ENCODE measurements at places on chromosomes 12 and 14.

GRCh38 chr14:36700651-36701050, 39.0 kb downstream of the PAX9 start:
- no peak for DNase-seq

- no peak for DNase-seq
These were observed 357.2 kb upstream of the RPL10L start for GRCh38 chr14:47008732-47009131.

DNA sequence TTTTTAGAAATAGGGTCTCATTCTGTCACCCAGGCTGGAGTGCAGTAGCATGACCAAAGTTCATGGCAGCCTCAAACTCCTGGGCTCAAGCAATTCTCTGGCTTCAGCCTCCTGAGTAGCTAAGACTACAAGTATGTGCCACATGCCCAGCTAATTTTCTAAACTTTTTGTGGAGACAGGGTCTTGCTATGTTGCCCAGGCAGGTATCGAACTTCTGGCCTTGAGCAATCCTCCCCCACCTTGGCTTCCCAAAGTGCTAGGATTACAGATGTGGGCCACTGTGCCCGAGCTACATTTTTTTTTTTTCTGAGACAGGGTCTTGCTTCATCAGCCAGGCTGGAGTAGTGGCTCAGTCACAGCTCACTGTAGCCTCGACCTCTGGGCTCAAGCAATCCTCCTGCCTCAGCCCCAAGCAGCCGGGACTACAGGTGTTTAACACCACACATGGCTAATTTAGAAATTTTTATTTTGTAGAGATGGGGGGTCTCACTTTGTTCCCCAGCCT, 7.1 kb downstream of the PPP4R3A start:
- DNase-seq, result no peak

GRCh38 chr12:49293056-49293956, 1.6 kb upstream of the PRPH start:
- no peak for DNase-seq

DNA sequence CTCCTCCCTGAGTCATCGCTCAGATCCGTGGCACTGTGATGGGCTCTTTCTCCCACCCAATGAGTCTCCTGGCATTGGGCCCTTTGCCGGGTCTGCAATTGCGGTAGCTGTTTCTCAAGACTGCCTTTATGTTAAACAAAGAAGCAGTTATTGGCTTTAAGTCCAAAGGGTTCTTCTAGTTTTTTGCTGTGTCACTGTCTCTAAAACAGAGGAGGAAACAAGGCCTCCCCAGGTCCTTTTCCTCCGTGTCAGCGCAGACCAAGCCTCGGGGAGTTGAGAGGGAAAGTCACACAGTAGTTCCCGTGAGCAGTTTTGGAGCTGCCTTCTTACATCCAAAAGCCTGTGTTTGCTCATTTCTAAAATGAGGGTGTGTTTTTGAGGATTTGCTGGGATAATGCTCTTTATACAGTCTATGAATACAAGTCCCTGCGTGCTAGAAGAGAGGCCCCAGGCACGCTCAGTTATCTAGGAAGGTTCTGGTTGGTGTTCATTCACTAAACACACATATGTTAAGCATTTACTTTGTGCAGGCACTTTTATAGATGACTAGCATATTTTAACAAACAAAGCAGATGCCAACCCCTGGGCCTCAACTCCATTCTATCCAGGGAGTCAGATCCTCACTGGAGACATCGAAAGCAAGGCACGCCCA, 126.0 kb upstream of the PZP start:
- no peak for DNase-seq

DNA sequence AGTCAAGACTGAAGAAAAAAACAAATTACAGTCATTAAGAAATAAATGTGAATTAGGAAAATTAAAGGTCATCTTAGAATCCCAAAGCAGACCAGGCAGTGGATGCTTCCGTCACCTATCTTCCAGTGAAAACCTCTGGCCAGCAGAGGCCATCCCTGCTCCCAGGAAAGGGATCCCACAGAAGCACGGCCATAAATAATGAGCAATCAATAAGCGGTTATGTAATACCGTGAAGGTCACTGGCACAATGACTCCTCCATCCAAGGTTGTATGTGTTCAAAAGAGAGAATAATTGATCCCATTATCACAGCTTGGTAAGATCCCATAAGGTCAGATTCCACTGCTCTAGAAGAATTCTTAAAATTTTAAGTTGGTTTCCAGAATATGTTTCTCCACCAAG, 85.7 kb downstream of the PPP2R5E start:
- no peak for DNase-seq

- no peak for DNase-seq
These were observed 113.7 kb downstream of the LMO3 start for GRCh38 chr12:16492240-16492639.

- DNase-seq, result no peak
These were observed 49.6 kb downstream of the STON2 start for GRCh38 chr14:81350344-81351130.

DNA sequence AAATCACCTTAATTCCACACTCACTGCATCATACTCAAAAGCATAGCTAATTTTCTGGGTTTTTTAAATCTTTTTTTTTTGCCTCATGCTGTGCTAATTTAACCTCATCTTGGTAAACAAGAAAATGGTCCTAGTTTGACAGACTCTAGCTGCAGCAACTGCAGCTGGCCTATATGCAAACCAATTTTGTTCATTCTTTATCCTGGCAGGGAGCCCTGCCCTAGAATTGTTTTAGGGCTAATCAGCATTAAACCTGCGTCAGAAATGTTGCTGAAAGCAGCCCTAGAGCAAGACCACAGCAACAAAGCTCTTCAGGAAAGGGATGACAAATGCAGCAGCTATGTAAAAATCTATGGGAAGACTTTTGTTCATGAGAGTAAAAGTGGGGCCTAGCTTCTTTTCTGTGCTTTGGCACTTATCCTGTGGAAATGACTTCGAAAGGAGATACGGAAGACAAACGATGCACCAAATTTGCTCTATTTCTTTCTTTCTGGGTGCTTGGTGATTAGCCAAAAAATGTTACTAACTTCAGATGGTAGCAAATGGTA, 72.2 kb downstream of the DENND5B start:
- DNase-seq, result no peak

- no peak for DNase-seq
These were observed 1156.8 kb downstream of the SLC16A7 start for GRCh38 chr12:60752589-60752988.

DNA sequence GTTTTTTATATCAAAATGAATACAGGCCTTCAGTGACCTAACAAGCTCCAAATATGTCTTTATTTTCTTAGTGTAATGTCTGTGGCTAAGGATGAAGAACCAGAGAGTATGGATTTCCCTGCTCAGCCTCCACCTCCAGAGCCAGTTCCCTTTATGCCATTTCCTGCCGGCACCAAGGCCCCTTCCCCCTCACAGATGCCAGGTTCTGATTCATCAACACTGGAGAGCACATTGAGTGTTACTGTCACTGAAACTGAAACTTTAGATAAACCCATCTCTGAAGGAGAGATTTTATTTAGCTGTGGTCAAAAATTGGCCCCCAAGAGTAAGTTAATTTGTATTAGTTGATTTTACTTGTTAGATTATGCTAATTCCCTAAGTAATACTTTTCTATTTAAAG, 61.0 kb downstream of the KIAA0586 start:
- no peak for DNase-seq

- DNase-seq, result no peak
These were observed 207.6 kb upstream of the FOXN3 start for GRCh38 chr14:89624500-89625156.

DNA sequence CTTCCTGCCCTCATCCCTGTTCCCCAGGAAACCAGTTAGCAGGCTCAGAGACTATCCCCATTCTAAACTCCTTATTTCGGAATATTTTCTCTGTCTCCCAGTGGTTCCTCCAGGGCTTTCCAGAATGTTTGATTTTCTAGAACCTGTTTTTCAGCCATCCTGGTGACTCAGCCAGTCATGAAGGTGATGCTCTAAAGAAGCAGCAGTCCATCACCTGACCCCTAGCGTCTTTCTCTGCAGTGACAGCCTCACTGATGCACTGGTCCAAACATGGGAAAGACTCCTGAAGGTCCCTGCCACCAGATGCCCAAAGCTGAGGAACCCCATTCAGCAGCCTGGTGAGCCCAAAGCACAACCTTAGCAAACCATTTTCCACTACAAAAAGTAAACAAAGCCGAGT, 212.6 kb downstream of the PHETA1 start:
- no peak for DNase-seq

- no peak for DNase-seq
These were observed 139.7 kb downstream of the RIMBP2 start for GRCh38 chr12:130576371-130576816.

DNA sequence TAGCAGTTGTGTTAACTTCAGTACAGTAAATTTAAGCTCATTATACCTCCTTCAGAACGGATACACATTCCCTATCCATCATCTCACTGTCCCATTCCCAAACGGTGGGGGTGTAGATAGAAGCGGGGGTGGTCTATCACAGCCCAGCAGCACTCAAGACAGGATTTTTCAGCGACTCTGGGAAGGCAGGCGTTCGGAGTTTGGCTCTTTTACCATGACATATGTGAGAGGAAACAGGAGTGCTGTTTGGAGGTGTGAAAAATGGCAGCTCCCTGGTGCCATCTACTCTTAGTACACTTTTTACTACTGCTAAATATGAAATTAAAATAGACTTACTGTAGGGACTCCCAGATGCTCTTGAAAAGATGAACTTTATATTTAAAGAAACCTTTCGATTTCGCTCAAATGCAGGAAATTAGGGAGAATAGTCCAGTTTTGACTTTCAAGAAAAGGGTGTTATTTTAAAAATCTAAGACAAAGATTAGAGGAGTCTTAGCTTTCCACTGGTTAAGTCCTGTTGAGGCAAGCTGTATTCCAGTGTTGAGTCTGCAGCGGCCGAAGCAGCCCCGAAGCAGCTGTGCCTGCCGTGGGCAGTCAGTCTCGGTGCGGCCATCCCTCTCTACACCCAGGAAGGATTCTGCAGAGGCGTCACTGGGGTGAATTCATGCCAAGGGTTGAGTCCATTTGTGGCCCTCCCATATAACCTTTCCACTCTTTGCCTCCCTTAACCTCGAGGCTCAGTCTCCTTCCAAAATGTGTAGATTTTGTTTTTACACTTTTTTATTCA, 42.1 kb downstream of the KCNMB4 start:
- DNase-seq, result no peak

GRCh38 chr12:18343708-18344107, 82.4 kb downstream of the PIK3C2G start:
- no peak for DNase-seq

GRCh38 chr12:128623748-128624147, 200.0 kb downstream of the SLC15A4 start:
- no peak for DNase-seq

DNA sequence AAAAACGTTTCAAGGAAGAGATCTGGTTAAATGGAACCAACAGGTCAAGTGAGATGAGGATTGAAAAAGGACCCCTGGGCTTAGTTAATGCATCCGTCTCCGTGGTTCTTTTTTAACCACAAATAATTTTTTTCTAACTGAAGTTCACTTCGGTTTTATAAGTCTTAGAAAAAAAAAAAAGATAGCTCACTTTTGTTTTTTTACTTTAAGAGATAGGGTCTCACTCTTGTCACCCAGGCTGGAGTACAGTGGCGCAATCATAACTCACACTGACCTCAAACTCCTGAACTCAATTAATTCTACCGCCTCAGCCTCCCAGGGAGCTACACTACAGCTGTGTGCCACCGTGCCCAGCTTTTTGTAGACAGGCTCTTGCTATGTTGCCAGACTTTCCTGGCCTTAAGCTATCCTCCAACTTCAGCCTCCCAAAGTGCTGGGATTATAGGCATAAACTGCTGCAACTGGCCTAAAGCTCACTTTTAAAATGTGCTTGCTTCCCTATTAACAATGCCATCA, 11.8 kb downstream of the HNRNPC start:
- no peak for DNase-seq

DNA sequence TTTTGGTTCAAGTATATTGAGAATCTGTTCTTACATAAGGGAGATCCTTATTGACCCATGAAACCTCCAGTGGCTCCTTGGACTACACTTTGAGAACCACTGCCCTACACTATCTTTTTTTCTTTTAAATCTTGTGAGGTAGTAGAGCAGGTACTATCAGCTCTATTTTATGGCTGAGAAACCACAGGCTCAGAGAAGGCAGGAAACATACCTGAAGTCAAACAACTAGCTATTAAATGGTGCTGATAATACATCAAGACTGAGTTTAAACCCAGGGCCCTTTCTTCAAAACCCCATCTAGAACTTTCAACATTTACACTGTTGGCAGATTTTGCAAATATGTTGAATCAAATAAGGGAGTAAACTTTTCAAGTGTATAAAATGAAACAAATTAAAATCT, 6.9 kb downstream of the ZBTB25 start:
- no peak for DNase-seq

- no peak for DNase-seq
These were observed 669 bp upstream of the KCNK13 start for GRCh38 chr14:90060965-90061684.

DNA sequence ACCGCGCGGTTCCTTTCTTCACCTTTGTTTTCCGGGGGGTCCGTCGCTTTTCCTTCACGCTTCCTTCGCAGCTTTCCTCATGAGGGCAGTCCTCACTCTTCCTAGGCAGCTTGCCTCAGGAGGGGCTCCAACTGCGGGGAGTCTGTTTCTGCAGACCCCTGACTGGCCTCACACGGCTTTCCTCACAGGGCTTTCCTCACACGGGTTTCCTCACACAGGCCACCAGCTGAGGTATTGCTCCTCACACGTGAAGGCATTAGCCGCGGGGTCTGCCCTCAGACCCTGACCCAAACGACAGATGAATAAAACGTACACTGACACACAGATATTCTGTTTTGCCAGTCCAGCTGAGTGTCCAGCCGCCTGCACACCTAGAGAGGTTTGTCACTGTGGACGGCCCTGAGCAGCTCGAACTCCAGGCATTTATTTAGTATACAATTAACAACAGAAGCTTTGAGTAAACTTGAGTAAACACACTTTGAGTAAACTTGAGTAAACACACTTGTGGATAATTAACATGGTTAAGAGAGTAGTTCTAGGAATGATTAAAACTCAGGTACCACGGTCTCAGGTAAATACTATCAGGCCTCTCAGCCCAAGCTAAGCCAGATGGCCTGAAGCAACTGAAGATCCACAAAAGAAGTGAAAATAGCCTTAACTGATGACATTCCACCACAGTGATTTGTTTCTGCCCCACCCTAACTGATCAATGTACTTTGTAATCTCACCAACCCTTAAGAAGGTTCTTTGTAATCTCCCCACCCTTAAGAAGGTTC, 16.1 kb upstream of the LYZ start:
- DNase-seq, result no peak

GRCh38 chr12:108310489-108310888, 28.6 kb downstream of the CMKLR1 start:
- no peak for DNase-seq

GRCh38 chr14:92959761-92960680, 37.1 kb downstream of the CHGA start:
- no peak for DNase-seq

All from stimulated activated CD8-positive, alpha-beta memory T cell treated with anti-CD3 and anti-CD28 coated beads, Interleukin-4, amount 100 ng/mL, for 4 hours (primary cell).